ENCODE measurements at places on chromosomes 1 and 21.

DNA sequence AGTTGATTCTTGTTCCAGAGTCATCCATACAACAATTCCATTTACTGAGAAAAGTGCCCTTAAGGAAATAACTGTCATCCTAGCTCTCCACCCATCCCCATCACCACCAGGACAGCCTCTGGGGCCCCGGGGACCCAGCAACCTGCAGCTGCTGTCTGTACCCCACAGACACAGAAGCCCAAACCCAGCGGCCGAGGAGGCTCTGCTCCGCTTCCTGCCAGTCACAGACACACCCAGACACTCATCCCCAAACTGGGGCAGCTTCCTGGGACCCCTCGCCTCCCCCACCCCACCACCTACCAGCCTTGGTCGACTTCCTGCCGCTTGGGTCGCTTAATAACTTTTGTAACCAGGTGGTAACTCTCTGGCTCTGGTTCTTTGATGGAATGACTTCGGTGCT lies 121.6 kb upstream of the SLC25A33 start:
- H3K4me3 ChIP-seq: no peak overlapping the region
- no peaks in the 10 kb centered on the region for H3K36me3 ChIP-seq
- DNase-seq: no peak
- H3K27me3 ChIP-seq: no peaks in the 10 kb centered on the region
- H3K27ac ChIP-seq: no peak overlapping the region

DNA sequence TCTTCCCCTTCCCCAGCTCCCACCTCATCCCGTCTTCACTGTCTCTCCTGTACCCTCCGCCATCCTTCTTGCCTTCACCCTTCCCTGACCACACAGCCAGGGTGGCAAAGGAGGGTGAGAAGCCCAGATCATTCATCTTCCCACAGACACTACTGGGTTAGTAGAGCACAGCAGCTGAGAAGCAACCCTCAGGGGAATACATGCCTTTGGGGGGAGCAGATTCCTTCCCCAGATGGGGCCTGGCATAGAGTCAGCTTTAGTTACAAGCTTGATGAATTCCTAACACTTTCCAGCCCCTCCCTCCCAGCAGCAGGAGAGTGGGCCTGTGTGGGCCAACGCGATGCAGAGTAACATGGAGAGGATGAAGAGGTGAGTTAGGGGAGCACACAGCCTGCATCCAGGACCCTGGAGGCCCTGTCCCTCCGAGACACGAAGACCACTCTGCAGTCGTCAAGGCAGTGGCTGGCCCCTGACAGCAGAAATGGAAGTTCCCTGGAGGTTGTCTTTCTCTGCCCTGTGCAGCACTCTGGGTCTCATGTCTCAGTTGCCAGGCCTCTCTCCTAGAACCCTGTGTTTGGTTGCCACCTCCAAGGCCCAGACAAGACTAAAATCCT lies 8.8 kb upstream of the BTG2 start:
- peaks cover 29% of the 10 kb centered on the region for H3K4me1 ChIP-seq
- peak overlapping the region; percentile 74 for H3K27ac ChIP-seq
- no peaks in the 10 kb centered on the region for H3K36me3 ChIP-seq
- no peak for DNase-seq

GRCh38 chr1:161177112-161177935 lies at the start of gene B4GALT3:
Gene B4GALT3 (minus strand): TSS chr1:161177507. CDS start chr1:161176060, 1,447 bp downstream.
- H3K27ac ChIP-seq: peak within 1 kb of the TSS; percentile 99
- peak; percentile 95 for DNase-seq
- peaks cover 45% of the 10 kb centered on the region for H3K4me1 ChIP-seq
- H3K4me3 ChIP-seq: peak within 1 kb of the TSS; percentile 100
- H3K36me3 ChIP-seq: peaks cover 13% of the 10 kb centered on the region

GRCh38 chr1:62077821-62078220 lies 116.8 kb upstream of the L1TD1 start:
- no peak overlapping the region for H3K27ac ChIP-seq
- no peak for DNase-seq
- H3K27me3 ChIP-seq: no peaks in the 10 kb centered on the region
- H3K36me3 ChIP-seq: no peaks in the 10 kb centered on the region
- H3K4me1 ChIP-seq: peaks cover 28% of the 10 kb centered on the region

DNA sequence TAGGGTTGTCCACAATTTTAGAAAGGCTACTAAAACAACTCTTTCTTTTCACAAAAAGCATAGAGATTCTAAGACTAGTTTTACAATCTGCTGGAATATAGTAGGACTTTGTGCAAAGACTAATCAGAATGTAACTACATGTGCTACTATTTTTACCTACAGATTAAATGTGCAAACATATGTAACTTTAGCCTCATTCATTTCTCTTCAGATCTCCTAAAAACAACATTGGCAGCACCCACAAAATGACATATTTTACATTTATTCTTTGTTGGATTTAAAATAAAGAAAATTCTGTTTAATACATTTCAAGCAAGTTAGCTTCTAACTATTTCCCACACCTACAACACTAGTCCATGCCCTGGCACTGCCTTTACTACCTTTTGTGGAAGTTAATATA lies 292.2 kb downstream of the AKT3 start:
- no peak overlapping the region for H3K4me3 ChIP-seq
- no peak overlapping the region for H3K27ac ChIP-seq
- no peak for DNase-seq
- H3K36me3 ChIP-seq: peaks cover 17% of the 10 kb centered on the region

GRCh38 chr1:30135698-30136097 lies 587.7 kb downstream of the MATN1 start:
- no peak overlapping the region for H3K4me3 ChIP-seq
- H3K27me3 ChIP-seq: peaks cover 25% of the 10 kb centered on the region
- no peaks in the 10 kb centered on the region for H3K4me1 ChIP-seq
- H3K27ac ChIP-seq: no peak overlapping the region

GRCh38 chr1:109582021-109582420 lies 33.6 kb downstream of the GNAI3 start:
- H3K27ac ChIP-seq: no peak overlapping the region
- H3K27me3 ChIP-seq: no peaks in the 10 kb centered on the region
- no peak overlapping the region for H3K4me3 ChIP-seq
- peaks cover 19% of the 10 kb centered on the region for H3K36me3 ChIP-seq
- no peak for DNase-seq

DNA sequence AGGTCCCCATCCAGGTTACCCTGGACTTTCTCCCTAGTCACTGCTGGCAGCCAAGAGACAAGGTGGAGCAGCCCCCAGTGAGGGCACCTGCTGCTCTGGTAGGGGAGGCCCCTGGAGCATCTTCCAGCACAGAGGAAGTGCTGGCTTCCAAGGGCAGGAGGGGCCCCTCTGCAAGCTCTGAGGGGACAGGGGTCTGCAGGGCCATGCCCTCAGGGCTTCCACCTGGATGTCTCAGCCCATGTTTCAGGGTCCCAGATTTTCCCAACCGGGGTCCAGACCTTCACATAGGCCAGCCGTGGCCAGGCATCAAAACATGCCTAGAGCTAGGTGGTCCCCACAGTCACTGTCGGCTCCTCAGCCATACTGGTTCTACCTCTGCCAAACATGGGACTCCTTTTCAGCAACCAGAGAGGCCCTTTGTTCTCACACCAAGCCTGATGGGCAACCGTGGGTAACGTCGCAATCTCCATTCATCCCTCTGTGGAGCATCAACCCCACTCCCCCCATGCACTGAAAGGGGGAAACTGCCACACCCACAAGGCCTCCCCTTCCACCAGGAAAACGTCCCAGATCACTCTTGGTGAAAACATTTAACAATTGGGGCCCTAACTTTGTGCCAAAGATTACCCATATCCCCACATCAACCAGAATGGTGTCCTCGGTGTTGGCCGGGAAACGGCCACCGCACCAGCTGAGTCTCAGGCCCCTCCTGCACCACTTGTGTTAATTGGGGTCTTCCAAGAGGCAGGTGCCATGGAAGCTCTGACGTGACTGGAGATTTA lies 1.9 kb upstream of the COL6A2 start:
- H3K4me1 ChIP-seq: peaks cover 35% of the 10 kb centered on the region
- H3K36me3 ChIP-seq: peaks cover 8% of the 10 kb centered on the region
- no peak overlapping the region for H3K4me3 ChIP-seq
- no peak overlapping the region for H3K27ac ChIP-seq

DNA sequence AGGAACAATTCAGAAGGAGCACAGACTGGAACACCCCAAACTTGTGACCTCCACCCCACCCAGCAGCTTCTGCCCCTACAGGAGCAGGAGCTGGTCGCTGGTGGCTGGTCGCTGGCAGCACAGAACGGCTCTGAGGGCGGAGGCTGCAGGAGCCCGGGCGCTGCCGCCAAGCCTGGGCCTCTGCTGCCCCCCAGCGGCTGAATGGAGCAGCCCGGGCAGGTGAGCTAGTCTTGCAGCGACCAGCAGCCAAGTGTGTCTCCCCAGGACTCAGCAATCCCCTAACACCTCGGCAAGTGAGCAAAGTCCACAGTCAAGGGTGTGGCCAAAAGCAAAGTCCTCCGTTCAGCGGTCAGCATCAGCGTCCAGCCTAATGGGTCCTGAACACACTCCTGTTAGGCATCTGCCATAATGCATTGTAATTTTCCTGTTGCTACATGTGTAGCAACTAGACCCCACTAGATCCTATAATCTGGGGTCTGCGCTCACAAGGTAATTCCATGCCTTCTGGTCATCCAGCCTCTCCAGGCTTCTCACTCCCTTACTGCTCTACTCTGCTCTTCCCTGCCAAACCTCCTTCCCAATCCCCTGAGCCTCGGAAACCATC lies 12.1 kb upstream of the GJB5 start:
- peaks cover 52% of the 10 kb centered on the region for H3K27me3 ChIP-seq
- H3K4me3 ChIP-seq: no peak overlapping the region
- no peak overlapping the region for H3K27ac ChIP-seq

- H3K27me3 ChIP-seq: no peaks in the 10 kb centered on the region
- no peak for DNase-seq
- H3K4me3 ChIP-seq: no peak overlapping the region
- no peaks in the 10 kb centered on the region for H3K36me3 ChIP-seq
Observed at GRCh38 chr1:89720839-89721238, 87.9 kb downstream of the LRRC8C start.

DNA sequence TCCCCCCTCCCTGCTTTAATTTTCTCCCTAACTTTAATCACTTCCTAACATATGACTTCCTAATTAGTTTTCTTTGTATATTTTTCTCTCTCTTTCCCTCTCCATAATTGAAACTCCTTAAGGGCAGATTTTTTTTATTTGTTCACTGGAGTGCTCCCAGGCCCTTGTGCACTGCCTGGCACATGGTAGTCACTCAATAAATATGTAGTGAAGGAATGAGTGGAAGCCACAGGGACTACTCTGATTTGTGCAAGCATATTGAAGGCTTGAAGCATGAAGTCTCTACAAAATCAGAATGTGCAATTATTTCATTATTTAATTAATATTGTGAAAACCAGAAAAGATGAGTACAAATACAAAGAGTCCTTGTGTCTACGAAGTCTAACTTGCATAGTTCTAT lies 41.5 kb downstream of the SNX7 start:
- no peak overlapping the region for H3K27ac ChIP-seq
- H3K27me3 ChIP-seq: no peaks in the 10 kb centered on the region
- no peak overlapping the region for H3K4me3 ChIP-seq
- no peak for DNase-seq
- peaks cover 13% of the 10 kb centered on the region for H3K36me3 ChIP-seq
- H3K4me1 ChIP-seq: peaks cover 19% of the 10 kb centered on the region

DNA sequence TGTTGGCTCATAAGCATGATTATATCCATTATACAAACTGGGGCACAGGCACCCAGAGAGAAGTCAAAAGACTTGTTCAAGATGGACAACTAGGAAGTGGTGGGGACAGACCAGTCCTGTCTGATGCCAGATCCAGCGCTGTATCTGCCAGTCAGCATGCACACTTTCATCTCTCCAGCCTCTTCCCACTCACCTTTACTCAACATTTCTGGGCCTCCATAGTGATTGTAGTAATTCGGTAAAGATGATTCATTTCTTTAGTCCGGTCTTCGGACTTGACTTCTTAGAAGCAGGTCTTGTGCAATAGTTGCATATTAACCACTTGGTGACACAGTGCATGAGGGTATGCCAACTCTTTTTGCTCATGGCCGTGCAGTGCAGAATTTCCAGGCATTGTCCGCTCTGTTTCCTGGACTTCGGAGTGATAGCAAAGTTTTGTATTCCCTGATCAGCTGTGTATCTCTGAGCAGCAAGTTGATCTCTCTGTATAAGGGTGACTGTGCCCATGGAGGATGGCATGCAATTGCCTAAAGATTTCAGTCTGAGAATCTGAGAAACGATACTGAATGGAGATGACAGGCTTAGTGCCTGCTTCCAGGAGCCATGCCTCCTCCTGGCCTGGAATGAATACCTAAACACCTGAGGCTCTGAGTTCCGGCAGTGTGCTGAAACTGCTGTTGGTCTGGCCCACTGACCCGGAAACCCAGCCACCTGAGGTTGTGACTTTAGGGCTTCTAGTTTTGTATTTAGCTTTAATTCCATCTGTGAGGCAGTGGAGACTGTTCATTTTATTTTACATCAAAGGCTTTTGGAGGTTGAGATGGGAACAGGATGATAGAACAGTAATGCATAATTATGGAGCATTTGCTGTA lies 39.0 kb downstream of the GALNT2 start:
- H3K4me3 ChIP-seq: peak overlapping the region; percentile 41
- H3K27ac ChIP-seq: peak overlapping the region; percentile 97
- no peaks in the 10 kb centered on the region for H3K27me3 ChIP-seq
- no peaks in the 10 kb centered on the region for H3K36me3 ChIP-seq
- peaks cover 90% of the 10 kb centered on the region for H3K4me1 ChIP-seq

DNA sequence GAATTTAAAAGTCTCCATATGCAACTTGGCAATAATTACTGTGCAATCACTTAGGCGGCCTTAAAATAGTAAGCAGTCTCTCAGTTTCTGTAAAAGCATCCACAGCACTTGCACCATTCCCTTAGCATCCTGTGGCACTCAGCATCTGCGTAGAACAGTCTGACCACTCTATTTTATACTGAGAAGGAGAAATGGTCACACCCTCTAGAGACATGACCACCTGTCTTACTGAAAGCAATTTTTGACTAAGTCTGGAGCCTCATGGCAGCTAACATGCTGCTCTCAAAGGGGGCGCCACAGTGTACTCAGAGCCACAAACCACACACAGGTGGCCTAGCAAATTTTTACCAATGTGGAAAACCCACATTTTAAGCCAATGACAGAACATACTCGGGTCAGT lies 62.0 kb downstream of the KCNK1 start:
- no peaks in the 10 kb centered on the region for H3K36me3 ChIP-seq
- H3K27ac ChIP-seq: no peak overlapping the region
- peaks cover 5% of the 10 kb centered on the region for H3K27me3 ChIP-seq
- no peak for DNase-seq
- H3K4me1 ChIP-seq: no peaks in the 10 kb centered on the region

GRCh38 chr1:3351449-3352298 lies 102.8 kb upstream of the ARHGEF16 start:
- no peaks in the 10 kb centered on the region for H3K36me3 ChIP-seq
- peak overlapping the region; percentile 52 for H3K4me3 ChIP-seq
- no peaks in the 10 kb centered on the region for H3K27me3 ChIP-seq

GRCh38 chr1:2415337-2415736 lies 3.0 kb upstream of the PEX10 start:
- H3K4me3 ChIP-seq: no peak overlapping the region
- peaks cover 10% of the 10 kb centered on the region for H3K27me3 ChIP-seq
- peaks cover 18% of the 10 kb centered on the region for H3K4me1 ChIP-seq

Data from chondrocyte (in vitro differentiated cells).